GM20000 (cell line): ENCODE measurements at places on chromosomes 16 and 17.

DNA sequence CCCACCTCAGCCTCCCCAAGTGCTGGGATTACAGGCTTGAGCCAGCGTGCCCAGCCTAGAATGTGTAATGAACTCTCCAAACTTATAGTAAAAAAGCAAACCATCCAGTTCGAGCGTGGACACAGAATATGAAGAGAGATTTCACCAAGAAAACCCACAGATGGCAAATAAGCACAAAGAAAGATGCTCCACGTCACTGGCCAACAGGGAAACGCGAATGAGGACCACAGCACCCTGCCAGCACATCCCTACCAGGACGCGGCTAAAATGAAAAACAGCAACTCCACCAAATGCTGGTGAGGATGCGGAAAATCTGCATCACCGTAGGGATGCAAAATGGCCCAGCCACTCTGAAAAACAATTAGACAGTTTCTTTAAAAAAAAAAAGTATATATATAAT lies 1.4 kb downstream of the MVD start:
- no peak for DNase-seq

DNA sequence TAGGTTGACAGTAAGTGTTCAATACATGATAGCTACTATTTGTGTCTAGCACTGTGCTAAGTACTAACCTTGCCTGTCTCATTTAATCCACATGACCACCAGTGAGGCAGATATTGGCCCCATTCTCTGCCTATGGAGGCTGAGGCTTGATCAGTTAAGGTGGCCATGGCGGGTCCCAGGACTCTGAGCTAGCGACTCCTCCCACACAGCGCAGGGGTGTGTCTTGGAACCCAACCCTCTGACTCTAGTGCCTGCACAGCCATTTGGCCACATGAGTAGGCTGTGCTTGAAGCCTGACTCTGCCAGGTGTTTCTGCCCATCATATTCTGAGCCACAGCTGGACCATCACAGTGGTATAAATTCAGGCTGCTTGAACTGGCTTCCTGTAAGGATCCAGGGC lies 6.4 kb downstream of the NHERF1 start:
- DNase-seq, result no peak

- no peak for DNase-seq
These were observed 568 bp downstream of the GAS2L2 start for GRCh38 chr17:35752471-35752870.

- DNase-seq, result peak; percentile 73
These were observed 25.2 kb upstream of the USP36 start for GRCh38 chr17:78865682-78866390.

GRCh38 chr17:31917065-31917529 lies 15.6 kb upstream of the UTP6 start:
- peak; percentile 43 for DNase-seq

DNA sequence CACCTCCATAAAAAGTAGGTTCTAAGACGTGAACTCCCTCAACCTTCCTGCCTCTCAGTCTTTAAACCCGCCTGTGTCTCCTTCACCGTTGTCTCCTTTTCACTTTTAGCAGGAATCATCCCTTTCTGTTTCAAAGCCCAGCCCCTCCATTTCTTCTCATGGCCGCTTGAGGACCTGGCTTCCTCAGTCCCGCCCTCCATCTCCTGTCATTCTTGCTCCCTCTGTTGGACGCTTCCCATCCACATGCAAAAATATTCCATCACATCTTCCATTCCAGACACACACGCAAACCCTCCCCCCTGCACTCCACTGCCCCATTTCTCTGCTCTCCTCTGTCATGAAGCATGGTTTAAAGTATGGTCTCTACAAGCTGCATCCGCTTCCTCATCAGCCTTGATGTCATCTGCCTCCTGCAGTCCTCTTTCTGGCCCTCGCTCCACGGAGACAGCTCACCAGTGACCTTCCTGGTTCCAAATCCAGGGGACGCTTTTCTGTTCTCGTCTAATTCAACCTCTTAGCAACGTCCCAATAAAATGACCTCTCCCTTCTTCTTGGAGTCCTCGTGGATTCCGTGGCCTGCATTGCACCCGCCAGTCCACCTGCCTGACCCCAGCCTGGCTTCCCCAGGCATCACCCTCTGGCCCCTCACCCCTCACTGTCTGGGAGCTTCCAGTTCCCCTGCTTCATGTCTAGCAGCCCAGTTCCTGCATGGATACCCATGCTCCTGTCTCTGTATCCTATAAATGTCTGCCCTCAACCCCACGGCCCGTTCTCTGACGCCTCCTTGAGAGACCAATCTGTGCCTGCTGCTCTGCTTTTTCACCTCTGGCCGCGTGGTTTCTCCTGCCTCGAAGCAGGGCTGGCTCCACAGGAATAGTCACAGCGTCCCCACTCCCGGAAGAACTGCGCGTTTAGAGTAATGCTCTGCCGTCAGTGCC lies 26.2 kb downstream of the ANKRD40 start:
- DNase-seq, result no peak

GRCh38 chr17:1705004-1705403 lies 5.2 kb downstream of the TLCD2 start:
- DNase-seq, result no peak
